ENCODE measurements at places on chromosomes 2 and 18. TPM values are rescaled to one million over a fixed set of nuclear protein-coding genes. Genes with fewer than 3 reads are reported as not detected.

- DNase-seq: no peak
These were observed 47.2 kb downstream of the SDC1 start for GRCh38 chr2:20177556-20178248.

DNA sequence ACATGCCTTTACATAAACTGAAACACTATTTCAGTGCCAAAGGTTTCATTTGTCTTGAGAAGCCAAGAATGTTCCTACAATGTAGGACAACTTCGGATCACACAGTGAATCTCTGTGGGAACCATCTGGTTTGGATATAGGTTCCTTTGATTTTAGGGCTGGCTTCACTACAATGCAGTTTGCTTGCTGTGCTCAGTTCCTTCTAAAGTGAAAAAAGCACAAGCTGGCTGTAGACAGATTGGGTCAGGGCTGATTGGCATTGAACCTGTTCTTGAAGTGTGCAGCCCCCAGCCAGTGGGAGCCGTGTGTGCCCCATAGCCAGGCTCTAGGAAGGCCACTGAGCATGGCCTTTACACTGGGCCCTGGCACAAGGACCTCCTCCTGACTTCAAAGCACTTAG is 167.9 kb upstream of the HNRNPA3 start:
- DNase-seq: no peak

- DNase-seq: no peak
These were observed 169.3 kb downstream of the ANKRD30B start for GRCh38 chr18:14917311-14917710.

- DNase-seq: no peak
These were observed 132.1 kb upstream of the DLGAP1 start for GRCh38 chr18:4587204-4587603.

DNA sequence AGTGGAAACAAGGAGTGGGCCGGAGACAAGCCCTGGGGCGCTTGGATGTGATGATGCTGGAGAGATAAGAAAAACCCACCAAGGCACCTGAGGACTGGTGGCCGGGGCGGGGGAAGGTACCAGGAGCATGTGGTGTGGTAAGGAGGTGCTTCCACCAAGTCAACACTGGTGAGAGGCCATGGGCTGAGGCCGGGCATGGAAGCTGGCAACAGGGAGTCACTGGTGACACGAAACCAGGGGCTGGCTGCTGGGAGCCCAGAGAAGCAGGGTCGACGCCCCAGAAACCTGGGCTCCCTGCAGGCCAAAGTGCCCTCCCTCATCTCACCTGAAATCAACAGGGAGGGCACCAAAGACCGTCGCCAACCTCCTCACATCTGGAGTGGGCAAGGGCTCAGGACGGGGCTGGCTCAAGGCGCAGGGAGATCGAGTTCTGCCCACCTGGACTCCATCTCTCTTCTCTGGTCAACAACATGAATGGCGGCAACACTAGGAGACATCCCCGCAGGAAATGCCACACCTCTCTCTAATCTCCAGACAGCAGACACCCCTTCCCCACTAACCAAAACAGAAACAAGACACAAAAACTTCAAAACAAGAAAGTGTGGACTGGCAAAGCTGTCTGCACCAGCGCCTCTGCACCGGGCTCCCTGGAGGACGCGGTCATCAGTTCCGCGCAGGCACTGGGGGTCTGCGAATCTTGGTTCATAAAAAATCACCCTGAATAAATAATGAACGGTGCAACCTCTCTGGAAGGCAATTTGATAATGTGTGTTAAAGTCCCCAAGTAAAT is 185.5 kb downstream of the HDAC4 start:
- no peak for DNase-seq

The UPP2 gene
- not detected for total RNA-seq

The CDH19 gene
- not detected for total RNA-seq

The SP9 gene
- 0.69 TPM for total RNA-seq

The THADA gene
- total RNA-seq: 30.7 TPM

Measured in HCT116 (cell line).